ENCODE measurements at places on chromosomes 6 and 20.

DNA sequence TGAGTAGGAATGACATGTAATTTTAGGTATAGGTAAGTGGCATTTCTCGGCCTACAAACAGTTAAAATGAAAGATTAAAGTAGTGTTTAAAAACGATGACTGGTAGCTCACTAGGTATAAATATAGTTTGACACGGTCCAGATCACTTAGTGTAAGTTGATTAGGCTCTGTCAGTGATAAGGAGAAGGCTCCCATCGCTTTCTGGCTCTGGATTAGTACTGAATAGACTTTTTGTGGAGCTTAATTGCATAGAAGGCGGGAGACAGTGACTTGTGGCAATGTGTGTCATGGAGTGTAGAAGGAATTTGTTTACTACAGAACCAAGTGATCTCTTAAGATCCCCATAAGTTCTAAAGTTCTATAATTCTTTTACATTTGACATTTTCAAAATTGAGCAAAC, 6.7 kb downstream of the PYGB start:
- DNase-seq = no peak

DNA sequence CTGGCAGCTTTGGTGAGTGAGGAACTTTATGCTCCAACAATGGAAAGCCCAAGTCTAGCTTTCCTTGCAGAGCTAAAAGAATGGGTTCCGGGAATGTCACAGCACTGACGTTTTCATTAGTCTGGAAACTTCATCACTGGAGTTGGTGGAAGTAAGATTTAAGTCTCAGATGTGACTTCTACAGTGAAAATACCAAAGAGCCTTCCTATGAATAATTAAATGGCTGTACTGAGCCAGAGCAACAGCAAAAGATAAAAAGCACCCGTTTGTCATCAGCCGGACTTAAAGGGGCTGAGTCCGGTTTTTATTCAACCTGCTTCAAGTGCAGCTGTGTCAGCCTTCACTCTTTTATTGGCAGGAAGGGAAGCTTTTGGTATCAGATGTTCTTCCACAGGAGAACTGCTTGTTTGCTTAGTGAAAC, 46.5 kb upstream of the SHLD1 start:
- no peak for DNase-seq

- no peak for DNase-seq
Measured at GRCh38 chr20:8809107-8809953, 259.6 kb upstream of the PLCB4 start.

DNA sequence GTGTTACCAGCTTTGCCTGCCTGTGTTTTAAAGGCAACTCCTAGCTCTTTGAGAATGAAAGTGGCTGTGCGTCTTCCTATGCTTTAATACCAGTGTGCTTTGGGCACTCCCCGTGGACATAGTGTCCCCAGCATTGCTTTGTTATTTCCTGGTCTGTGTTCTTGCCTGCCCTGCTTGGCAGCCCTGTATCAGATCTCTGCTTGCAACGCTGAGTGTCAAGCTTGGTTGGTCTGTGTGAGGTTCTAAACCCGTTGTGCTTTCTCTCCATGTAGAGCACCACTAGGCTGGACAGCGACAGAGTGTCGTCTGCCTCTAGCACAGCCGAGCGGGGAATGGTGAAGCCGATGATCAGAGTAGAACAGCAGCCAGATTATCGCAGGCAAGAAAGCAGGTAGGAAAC, 80.2 kb downstream of the AFDN start:
- DNase-seq = no peak

- no peak for DNase-seq
Measured at GRCh38 chr6:31715022-31715958, at the start of gene LY6G6D. Gene LY6G6D, plus strand, starts transcription at chr6:31715348. Its CDS starts 8 bp downstream, at chr6:31715356.

DNA sequence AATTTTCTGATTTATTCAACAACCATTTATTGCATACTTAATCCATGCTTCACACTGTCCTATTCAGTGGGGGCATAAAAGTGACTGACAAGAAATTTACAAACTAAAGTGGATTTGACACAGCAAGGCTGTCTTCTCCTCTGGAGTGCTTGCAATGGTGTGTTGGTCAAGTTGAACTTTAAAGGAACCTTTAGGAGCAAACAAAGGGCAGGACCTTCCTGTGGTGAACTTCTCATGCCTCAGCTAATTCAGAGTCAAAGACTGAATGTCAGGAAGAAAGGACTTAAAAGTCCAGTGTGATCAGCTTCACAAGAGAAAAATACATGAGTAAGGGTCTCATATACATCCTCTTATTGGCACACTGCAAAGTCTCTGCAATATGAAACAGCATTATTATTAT, 60.8 kb upstream of the TENT5A start:
- DNase-seq = no peak

Measured in naive B cell (primary cell).